Stimulated activated CD8-positive, alpha-beta memory T cell treated with anti-CD3 and anti-CD28 coated beads, Interleukin-4, amount 100 ng/mL, for 4 hours (primary cell): ENCODE measurements at places on chromosomes 1 and 21.

- no peak for DNase-seq
These were observed 278.8 kb downstream of the AJAP1 start for GRCh38 chr1:4933232-4933631.

DNA sequence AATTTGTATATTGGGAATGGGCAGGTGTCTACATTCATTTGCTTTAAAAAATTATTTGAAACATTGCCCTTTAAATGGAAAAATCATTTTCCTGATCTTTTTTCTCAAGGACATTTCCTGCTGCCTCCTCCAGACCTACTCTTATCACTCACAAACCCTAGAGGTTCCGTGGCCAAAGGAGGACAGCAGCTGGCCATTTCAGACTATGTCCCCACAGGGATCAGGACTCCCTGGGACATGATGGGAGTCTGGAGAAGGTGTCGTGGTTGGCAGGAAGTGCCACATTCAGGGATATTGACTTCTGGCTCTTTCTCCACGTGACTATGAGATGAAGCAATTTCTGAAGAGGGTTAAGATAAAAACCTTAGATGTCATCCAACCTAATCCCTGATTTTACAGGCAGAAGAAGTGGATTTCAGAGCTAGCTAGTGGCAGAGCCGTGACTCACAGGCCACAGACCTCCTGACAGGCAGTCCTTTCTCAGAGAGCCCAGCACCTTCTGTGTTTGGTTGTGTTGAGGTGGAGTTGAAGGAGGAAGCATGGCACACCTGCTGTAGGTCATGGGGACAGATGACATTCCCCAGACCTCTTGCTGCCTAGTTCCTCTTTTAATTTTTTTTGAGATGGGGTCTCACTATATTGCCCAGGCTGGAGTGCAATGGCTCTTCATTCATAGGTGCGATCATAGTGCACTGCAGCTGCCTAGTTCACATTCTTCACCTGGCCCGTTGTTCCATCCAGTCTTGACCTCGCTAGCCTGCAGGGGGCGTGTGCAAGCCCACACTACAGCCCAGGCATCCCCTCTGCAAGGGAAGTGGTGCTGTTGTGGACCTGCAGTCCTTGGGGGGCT lies 25.5 kb upstream of the IL10 start:
- DNase-seq = no peak

GRCh38 chr1:62991152-62991551 lies 207.2 kb downstream of the ATG4C start:
- no peak for DNase-seq

GRCh38 chr1:22024485-22025367 lies 23.3 kb downstream of the CELA3A start:
- peak; percentile 45 for DNase-seq

DNA sequence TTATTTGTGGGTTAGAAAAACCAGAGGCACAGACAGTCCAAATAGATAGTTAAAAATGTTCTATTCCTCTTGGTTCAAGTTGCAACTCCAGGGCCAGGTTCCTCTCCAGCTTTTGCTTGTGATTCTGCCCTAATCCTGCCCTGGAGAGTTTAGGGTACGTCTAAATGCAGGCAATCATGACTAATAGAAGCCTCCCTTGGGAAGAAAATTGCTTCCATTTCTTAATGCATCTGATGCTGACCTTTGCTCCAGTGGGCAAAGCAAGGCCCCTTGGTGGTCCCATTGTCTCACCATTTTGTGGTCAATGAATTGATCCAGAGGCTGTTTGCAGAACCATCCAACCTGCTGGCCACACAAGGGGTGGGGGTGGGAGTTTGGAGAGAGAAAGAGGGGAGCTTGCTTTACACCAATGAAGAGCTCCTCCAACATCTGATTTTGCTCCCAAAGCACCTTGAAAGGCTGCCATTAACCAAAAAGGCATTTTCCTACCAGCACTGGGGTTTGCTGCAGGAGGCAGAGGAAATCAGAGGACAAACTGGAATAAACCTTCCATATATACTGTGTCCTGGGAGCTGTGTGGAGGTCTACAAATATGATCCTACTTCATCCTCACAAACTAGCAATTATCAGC lies 31.3 kb downstream of the C8B start:
- DNase-seq = no peak

GRCh38 chr1:53947172-53947907 lies 1.2 kb downstream of the LRRC42 start:
- DNase-seq = no peak

GRCh38 chr1:171081314-171081753 lies 9.4 kb upstream of the FMO3 start:
- DNase-seq = no peak

DNA sequence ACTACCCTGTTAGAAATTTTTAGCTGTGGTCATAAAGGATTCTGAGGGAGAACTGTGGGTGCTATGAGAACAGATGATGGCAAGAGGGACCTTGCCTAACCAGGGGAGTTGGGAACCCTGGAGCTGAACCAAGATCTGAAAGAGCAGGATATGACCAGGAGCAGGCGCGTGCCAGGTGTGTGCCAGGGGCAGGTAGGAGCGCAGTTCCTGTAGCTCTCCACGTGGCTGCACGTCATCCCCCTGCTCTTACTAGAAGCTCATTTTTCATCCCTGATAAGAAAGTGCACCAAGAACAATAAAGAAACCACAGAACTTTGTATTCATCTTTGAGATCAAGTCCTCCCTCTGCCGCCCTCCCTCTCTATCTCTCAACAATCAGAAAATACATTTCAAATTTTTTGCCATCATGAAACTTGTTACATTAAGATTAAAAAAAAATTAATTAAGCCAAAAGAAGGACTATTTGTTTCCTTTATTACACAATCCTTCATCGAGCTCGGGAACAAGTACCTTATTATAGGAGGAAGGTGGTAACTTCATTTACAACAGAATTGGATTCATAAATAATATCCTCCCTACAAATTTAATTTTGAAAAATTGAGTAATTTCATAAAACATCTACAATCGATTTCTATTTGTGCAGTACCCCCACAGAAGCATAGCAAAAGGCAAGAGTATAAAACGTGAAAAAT lies 78.5 kb downstream of the SLC35F3 start:
- DNase-seq = no peak

DNA sequence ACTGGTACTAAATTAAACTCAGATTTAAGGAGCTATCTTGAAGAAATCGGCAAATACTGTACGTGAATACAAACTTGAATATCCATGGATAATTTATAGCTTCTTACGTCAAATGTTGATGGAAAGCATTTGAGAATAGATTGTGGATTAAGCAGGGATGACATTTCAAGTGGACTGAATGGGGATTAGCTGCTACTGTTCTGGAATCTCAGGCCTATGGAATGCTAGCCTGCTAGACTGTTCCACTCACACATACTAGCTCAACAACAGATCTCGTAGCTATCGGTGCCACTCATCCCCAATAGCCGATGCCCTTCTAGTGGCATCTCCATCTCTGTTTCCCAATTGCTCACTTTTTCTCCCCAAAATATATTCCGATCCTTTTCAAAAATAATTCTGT lies 62.0 kb upstream of the USP25 start:
- DNase-seq = no peak

DNA sequence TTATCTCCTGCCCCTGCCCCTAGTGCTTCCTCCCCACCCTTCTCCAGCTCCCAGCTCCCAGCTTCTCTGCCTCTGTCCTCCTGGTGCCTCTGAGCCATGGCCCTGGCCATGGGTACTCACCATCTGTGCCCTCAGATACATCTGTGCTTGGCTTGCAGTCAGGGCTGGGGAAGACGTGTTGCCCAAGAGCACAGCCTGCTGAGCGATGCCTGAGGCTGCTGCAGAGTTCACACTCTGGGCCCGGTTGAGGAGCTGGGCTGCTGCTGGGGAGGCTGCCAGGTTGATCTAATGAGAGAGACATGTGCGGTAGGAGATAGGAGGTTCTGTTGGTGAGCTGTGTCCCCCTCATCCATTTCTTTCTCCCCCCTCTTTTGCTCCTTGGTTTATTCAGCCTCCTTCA lies 49.4 kb upstream of the A3GALT2 start:
- DNase-seq = no peak

- no peak for DNase-seq
These were observed 50.3 kb downstream of the ITPKB start for GRCh38 chr1:226688808-226689207.

GRCh38 chr21:36208326-36209013 lies 51.8 kb downstream of the DOP1B start:
- DNase-seq = no peak

DNA sequence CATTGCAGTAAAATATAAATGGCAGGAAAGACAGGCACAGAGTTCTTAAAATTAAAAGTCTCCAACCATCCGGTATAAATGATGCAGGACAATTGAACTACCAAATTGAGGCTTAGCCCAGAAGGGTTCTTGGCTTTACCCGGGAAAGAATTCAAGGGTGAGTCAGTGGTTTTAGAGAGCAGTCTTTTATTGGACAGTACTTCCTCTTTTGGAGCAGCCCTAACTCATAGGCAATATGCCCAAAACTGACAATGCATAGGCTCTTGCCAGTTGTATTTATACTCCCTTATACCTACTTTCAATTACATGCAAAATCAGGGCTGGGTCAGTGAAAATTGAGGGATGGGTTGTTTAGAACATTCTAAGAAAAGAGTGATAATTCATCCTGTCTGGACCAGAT lies 1628.9 kb upstream of the PRMT6 start:
- DNase-seq = no peak

GRCh38 chr1:83838573-83838972 lies 160.4 kb downstream of the TTLL7 start:
- DNase-seq = no peak

- DNase-seq = no peak
These were observed 24.4 kb upstream of the TMEM54 start for GRCh38 chr1:32925403-32926162.

DNA sequence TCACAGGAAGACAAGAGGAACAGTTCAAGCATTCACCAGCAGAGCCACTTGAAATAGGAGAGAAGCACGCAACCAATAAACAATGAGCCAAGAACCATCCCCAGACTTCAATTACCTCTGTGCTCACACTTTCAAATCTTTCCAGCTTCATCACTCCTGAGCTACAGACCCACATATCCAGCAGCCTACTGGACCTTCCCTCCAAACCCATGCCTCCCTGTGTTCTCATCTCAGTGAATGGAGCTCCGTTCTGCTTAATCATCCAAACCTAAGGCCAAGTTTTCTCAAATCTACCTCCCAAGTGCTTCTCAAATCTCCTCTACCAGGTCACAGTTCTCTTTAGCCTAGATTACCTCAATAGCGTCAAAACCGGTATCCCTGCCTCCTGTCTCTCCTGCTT lies 3.7 kb downstream of the PEF1 start:
- no peak for DNase-seq

- no peak for DNase-seq
These were observed 110.6 kb downstream of the HS2ST1 start for GRCh38 chr1:87024936-87025540.

DNA sequence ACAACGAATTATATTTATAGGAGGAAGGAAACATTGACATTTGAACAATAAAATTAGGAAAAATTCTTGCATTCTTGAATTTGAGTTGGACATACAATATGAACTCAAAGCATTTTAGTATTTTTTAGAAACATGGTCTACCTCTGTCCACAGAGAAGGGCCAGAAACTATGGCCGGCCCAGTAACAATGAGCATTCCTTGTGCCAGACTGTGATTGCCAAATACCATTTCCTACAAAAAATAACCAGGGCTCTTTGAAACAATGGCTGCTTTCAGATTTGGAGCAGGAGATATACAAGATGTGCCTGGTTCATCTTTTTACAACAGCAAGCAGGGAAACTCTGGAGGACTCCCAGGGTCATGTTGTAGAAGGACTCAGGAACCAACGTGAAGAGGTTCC lies 38.4 kb downstream of the NOS1AP start:
- DNase-seq = no peak

- no peak for DNase-seq
These were observed 27.4 kb downstream of the KCNJ15 start for GRCh38 chr21:38284216-38284615.

DNA sequence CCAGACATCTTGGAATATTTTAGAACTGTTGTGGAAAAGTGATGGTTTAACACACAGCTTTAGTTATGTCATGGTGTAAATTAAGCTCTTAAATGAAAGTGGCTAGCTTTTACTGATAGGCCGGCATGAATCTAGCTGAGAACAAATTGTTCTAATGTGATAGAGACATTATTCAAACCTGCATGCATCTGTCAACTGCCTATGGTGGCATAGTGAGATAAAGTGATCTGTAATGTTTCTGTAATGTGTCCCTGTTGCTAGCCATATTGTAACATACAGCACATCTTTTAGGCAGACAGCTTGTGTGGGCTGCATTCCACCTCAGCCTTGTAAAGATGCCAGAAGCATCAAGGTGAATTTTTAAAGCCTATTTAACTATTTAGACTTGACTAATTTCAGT lies 16.0 kb downstream of the LRIG2 start:
- DNase-seq = no peak

GRCh38 chr1:245245021-245245667 lies 90.4 kb downstream of the KIF26B start:
- DNase-seq = no peak

DNA sequence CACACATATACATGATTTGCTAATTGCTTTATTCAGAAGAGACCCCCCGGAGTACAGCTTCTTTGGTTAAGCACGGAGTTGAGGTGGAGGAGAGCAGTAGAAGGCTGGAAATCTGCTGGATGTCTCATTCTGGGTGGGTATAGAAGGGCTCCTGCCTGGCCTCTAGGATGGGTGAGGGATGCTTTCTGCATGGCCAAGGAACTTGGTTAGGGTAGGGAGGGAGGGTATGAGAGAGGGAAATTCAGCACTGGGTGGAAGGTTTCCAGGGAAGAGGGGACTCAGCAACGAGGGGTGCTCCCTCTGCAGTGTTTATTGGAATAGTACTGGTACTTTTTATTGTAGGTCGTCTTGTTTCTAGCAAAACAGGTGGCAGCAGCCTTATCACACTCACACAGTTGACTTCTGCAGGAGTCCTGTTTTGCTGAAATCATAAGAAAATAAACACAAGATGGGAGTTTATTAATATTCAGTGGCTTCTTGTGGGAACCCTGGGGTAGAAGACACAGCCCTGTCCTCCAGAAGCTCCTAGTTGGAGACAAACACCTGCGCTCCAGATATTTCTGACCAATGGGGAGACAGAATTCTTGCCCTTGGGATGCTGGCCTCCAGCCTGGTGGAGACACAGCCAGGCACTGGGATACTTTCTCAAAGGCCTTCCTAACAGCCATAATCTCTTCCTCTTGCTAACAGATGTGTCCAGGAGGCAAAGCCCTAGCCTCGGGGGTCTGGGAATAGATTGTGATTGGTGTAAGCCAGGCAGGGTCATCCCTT lies 3.8 kb downstream of the PLA2G2A start:
- DNase-seq = no peak

DNA sequence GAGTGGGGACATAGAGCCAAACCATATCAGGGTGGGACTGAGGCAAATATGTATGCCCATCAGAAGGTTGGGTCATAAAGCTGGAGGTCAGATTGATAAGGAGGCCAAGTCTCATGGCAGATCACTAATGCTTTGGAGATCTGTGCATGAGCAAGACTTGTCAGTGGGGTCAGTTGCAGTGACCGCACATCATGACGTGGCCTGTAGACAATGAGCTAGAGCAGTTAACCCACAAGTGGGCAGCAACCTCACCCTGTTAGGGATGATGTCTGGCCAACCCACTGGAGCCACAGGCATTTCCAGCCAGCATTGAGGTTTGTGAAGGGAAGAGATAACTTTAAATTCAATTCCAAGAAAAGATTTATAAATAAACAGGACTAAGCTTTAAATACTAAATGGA lies 66.7 kb downstream of the XCL1 start:
- DNase-seq = no peak

GRCh38 chr1:59482986-59483385 lies 186.1 kb downstream of the FGGY start:
- DNase-seq = no peak
